CD4-positive, alpha-beta memory T cell (primary cell): ENCODE measurements at places on chromosomes 4 and X. TPM values are rescaled to one million over a fixed set of nuclear protein-coding genes. Genes with fewer than 3 reads are reported as not detected.
A peak's percentile ranks its signal among the peaks of the same experiment; 100 is the strongest.

Gene FAM47E
- polyA plus RNA-seq, result not detected

Gene MAOA
- not detected for polyA plus RNA-seq

Gene EDA2R
- not detected for polyA plus RNA-seq

Gene RPA4
- 0.32 TPM for polyA plus RNA-seq

Gene ATOH1
- not detected for polyA plus RNA-seq

Gene IL1RAPL2
- polyA plus RNA-seq, result not detected

DNA sequence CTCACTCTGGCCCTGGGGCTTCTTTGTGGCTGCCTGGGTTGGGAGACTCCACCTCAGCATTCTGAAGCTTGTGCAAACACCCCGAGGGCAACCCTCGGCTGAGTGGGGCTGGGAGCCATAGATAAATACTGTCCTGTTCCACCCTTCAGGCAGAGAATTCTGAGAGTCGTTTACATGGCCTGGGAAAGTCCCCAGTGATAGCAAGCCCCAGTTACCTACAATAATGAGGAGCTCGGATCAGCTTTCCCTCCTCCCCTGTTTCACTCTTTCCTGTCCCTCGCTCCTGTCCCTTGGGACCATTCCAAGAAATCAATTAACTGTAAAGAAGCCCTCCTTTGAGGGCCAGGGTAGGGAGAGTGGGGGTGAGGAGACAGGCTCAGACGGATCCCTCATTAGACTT lies 31.6 kb upstream of the DDX3X start:
- DNase-seq, result no peak

GRCh38 chr4:51853027-51853682 lies 10.2 kb downstream of the DCUN1D4 start:
- DNase-seq, result no peak

GRCh38 chrX:136168929-136169735 lies 21.8 kb downstream of the FHL1 start:
- DNase-seq, result no peak

GRCh38 chr4:121070696-121071639 lies 1.4 kb downstream of the NDNF start:
- peak; percentile 9 for DNase-seq

GRCh38 chr4:118026806-118027205 lies 7.5 kb upstream of the NDST3 start:
- no peak for DNase-seq

DNA sequence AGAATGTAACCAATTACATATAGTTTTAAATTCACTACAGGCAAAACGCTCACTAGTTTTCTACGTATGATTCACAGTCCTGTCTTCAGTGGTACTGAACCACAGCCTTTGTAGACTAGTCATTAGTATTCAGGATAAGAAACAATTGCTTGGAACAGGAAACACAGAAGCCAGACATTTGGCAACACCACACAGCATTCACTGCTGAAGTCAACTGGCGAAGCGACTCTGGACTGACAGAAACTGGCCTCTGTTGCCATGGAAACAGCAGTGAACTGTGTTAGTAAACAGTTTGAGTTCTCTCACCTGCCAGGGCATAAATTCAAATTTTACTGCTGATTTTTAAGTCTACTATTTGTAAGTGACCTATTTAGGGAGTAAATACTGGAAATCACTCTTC lies 57.6 kb downstream of the MAPK10 start:
- DNase-seq, result no peak

DNA sequence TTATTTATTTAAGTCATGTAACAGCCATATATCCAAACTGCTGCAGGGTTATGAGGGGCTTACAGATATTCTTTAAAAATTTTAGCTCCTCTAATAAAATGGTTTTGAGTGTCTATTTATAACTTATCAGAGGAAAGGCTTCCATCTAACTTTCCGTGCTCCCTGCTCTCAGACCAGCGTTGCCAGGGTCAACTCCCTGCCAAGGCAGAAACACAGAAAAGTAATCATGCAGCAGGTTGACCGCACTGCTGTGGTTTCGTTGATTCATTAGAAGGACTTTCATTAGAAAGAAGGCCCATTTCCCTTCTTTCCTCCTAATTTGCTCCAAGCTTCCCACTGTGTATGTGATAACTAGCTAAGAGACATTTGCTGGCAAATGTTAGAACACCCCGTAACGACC lies 33.9 kb downstream of the BCLAF3 start:
- DNase-seq, result no peak

DNA sequence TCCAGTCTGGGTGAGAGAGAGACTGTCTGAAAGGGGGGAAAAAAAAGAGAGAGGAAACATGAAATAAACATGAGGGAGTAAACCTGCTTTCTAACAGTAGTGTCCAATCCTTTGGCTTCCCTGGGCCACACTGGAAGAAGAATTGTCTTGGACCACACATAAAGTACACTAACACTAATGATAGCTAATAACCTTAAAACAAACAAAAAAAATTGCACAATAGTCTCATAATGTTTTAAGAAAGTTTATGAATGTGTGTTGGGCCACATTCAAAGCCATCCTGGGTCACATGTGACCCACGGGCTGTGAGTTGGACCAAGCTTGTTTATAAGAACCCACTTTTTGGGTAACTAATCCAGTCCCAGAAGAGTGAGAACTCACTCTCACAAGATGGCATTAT lies 30.3 kb downstream of the PDS5A start:
- no peak for DNase-seq

GRCh38 chr4:76628251-76628650 lies 193.2 kb downstream of the SHROOM3 start:
- DNase-seq, result no peak

- no peak for DNase-seq
Measured at GRCh38 chrX:341541-342101, 23.0 kb upstream of the GTPBP6 start.

DNA sequence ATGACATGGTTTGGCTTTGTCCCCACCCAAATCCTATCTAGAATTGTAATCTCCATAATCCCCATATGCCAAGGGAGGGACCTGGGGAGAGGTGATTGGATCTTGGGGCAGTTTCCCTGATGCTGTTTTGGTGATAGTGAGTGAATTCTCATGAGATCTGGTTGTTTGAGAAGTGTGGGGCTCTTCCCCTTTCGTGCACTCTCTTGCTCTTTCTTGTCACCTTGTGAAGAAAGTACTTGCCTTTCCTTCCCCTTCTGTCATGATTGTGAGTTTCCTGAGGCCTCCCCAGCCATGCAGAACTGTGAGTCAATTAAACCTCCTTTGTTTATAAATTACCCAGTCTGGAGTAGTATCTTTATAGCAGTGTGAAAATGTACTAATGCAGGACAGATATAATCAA lies 36.4 kb upstream of the FREM3 start:
- no peak for DNase-seq

- no peak for DNase-seq
Measured at GRCh38 chr4:58809366-58809765, 1699.2 kb upstream of the IGFBP7 start.

GRCh38 chr4:108965472-108966076 lies 202.7 kb upstream of the ETNPPL start:
- DNase-seq, result no peak

- no peak for DNase-seq
Measured at GRCh38 chr4:137367620-137368019, 164.7 kb downstream of the PCDH18 start.

- DNase-seq, result no peak
Measured at GRCh38 chr4:110007217-110007616, 94.5 kb downstream of the EGF start.

GRCh38 chr4:92968556-92968955 lies 664.8 kb downstream of the GRID2 start:
- DNase-seq, result no peak

DNA sequence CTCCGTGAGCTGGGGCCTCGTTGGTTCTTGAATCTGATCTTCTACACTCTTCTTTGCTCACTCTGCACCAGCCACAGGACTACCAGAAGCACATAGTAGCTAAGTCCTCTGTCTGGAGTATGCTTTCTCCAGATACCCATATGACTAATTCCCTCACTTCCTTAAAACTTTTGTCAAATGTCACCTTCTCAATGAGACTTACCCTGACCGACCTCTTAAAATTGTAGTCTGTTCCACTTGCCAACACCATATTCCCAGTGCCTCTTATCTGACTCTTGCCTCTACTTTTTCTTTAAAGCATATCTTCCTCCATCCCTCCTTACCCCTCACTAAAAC lies 10.0 kb downstream of the PARM1 start:
- DNase-seq, result no peak

- DNase-seq, result no peak
Measured at GRCh38 chr4:181897935-181898334, 345.3 kb upstream of the TENM3 start.

- DNase-seq, result no peak
Measured at GRCh38 chr4:52993771-52994170, 131.7 kb downstream of the RASL11B start.

- DNase-seq, result no peak
Measured at GRCh38 chr4:7217039-7217438, 24.7 kb downstream of the SORCS2 start.

DNA sequence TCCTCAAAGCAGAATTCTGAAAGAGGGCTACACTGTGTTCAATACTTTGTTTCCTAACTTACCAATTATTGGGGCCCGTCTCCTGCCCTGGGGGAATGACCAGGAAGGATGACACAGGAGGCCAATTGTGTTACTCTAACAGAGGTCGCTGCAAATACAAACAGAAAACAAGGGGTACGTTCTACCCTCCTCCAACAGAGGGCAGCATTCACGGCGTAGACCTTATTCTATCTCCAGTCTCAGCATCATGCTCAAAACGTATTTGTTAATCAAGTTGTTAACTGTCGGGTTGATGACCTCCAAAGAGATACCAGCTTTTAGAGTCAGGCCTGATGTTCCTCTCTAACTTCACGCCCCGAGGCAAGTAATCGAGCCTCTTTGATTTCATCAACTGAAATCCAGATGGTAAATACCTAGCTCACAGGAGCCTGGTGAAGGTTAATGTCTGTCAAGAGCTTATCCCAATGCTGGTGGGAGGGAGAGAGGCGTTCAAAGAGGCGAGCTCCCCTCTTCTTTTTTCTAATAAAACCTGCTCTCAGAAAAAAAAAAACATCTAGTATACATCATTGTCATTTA lies 181.0 kb upstream of the KCNIP4 start:
- DNase-seq, result no peak

- no peak for DNase-seq
Measured at GRCh38 chr4:16609170-16609758, 289.2 kb downstream of the LDB2 start.
